ENCODE measurements at places on chromosomes 4 and X.

DNA sequence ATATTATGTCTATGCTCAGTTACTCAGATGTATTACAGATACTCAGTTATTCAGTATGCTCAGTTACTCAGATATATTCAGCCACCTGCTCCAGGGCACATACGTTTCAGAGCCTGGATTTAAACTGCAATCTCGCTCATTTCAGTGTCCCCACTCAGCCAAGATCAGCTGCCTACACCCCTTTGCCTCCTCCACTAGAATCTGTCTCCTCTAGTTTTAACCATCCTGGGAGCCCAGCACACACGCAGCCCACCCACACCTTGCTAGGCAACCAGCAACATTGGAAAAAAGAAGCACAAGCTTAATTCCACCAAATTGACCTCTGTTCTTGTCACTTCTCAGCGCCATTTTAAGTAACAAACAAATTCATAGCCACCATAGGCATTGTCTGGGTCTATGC is 246.2 kb downstream of the QDPR start:
- no peak for DNase-seq

- peak; percentile 24 for DNase-seq
Measured at GRCh38 chrX:133415276-133416105, at the start of gene GPC4. GPC4 (minus strand) TSS chrX:133415489; CDS start chrX:133414965, 524 bp downstream.

DNA sequence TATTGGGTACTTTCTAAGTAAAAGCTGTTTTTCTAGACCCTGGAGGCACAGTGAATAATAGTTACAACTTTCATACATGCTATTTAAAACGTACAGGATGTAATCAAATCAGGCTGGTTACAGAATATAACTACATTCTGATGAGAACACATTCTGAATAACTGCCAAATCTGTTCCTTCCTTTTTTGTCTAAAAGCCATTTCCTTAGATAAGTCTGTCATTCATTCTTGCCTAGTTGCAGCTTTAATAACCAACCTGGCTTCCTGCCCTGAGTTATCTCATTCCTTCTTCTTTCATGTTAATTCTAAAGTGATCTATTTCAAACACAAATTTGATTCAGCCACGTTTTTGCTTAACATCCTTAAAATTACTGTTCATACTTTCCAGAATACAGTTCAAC is 189.7 kb upstream of the ITM2A start:
- no peak for DNase-seq

- DNase-seq = peak; percentile 24
Measured at GRCh38 chr4:155005395-155006090, 202.9 kb upstream of the NPY2R start.

DNA sequence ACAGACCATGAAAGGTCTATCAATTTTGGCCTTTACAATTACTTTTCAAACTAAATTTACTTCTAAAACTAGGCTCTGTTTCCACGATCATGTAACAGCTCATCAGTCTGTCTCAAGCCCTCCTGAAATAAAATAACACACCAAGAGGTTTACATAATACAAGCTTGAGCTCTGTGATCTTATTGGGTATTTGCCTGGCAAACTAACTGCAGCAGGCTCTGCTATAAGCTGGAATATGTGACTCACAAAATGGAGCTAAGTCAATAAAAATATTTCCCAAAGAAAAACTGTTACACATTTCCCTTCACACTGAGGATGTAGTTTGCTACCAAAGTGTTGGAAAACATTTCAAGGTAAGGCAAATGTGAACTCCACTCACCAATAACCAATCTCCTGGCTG is 94.7 kb upstream of the GPM6B start:
- DNase-seq = peak; percentile 3

- no peak for DNase-seq
Measured at GRCh38 chr4:36420111-36420679, 138.8 kb downstream of the DTHD1 start.

GRCh38 chrX:103483720-103484119 is 35.6 kb downstream of the RAB40A start:
- DNase-seq = no peak

DNA sequence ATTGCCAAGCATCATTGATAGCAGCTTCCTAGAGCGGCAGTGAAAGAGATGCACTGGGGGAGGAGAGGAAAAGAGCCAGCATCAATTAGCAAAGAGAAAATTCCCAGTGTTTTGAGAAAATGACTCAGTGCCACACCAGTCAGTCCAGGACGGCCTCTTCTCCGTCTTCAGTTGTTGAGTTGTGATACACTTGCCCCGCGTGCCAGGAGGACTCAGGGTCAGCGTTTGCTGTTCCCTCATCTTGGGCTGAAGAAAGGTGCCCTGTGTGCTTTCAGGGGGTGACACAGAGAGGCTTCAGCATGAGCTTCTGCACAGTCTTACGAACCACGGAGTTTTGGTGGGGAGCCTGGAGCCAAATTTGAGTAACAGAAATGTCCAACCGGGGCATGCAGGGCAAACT is 82.3 kb downstream of the GPR143 start:
- no peak for DNase-seq

DNA sequence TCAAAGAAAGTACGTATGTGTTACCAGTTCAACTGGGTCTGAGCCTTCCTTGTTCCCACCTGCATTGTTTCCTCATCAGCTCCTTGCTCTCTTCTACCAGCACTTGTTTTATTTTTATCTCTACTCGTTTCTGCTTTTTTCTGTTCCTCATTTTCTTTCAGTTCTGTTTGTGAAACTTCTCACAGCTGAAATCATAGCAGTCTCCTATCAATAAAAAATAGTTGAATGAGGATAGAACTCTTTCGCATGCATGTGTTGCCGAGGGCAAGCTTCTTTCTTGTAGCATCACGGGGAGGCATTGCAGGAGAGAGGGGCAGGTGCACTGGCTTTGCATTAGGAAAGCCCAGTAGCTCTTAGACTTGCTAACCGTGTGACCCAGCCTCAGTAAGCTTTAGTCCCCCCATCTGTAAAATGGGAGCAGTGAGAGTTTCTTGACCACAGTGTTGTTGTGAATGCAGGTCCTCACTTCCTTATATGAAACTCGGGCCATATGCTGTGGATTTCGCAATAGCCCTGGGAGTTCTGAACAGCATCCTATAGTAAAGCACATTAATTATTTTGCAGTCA is 24.7 kb downstream of the OFD1 start:
- DNase-seq = no peak

DNA sequence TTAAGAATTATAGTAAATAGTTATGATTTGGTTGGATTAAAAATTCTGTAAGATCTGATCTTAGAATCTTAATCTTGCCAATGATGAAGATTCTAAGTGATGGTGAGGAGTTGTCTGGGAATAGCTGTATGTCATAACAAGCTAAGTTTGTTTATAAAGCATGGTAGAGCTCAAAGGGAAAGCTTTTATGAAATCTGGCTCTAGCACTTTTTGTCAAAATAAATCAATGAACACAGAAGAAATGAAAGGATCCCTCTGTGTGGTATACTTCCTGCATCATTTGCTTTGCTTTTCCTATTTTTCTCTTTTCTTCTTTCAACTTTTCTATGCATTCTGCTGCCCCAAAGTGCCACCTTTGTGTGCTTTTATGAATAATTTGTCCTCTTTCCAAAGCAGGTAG is 193.5 kb upstream of the FAT1 start:
- no peak for DNase-seq

GRCh38 chr4:79083406-79084010 is 144.3 kb upstream of the PAQR3 start:
- no peak for DNase-seq

- DNase-seq = no peak
Measured at GRCh38 chr4:166996216-166996615, 238.1 kb downstream of the SPOCK3 start.

- no peak for DNase-seq
Measured at GRCh38 chr4:84495794-84496261, 3.3 kb downstream of the NKX6-1 start.

GRCh38 chr4:137156054-137156453 is 376.2 kb downstream of the PCDH18 start:
- DNase-seq = peak; percentile 97

DNA sequence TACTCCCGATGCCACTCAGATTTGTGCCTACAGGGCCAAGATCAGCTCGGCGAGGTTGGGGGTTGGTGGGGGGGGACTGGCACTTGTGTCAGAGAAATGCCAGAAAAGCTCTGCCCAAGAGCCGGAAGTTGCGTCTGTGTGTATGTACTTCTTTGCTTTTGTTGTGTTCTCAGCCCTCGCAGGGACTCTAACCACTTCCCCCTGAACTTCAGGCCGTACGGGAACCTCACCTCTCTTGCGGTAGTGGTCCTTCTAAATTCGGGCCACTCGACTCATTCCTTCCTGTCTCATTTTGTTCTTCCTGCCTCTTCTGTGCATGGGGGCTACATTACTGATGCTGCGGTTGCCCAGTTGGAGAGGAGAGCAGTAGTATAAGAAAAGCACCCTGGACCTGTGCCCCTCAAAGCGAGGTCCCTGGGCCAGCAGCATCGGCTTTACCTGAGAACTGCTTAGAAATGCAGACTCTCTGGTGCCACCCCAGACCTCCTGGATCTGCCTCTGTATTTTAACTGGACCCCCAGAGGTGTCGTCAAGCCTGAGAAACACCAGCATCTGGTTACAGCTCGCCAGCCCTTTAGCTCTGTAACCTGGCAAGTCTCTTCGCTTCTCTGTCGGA is 146.3 kb upstream of the RPS6KA3 start:
- no peak for DNase-seq

DNA sequence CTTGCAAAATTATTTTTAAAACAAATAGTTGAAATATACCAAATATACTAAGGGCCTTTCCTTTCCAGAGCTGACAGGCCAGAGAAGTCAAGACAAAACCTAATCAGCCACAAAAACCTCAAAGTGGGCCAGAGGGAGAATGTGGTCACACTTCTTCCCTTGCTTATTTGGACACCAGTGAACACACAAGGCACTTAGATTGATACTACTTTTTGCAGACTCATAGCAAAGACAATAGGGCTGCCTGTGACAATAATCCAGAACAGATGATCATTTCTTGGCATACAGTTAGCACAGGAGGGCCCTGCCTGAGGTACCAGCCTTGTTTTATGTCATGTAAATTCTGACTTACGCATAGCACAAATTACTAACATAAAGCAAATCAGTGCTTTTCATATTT is 215.7 kb upstream of the NEIL3 start:
- no peak for DNase-seq

- no peak for DNase-seq
Measured at GRCh38 chr4:155071962-155072361, 136.5 kb upstream of the NPY2R start.

DNA sequence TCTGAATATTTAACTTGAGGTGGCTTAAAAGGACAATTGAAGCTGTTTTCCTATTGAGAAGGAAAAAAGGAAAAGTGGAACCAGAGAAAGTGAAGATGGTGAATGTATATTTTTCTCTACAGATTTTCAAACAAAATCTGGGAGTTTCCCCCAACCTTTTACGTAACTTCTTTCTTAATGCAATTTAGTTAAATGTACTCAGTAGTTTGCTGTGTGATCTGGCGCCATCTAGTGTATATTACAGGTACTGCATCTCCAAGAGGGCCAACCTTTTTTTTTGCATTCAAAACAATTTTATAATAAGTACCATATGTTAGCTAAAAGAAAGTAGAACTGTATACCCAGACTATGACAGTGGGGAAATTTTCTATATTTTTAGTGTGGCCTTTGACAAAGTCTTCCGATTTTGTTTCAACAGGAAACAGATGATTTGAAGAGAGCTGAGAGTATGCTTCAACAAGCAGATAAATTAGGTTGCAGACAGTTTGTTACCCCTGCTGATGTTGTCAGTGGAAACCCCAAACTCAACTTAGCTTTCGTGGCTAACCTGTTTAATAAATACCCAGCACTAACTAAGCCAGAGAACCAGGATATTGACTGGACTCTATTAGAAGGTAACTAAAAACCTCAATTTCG is 82.0 kb downstream of the PLS3 start:
- DNase-seq = peak; percentile 73

- no peak for DNase-seq
Measured at GRCh38 chrX:146264763-146265375, 447.2 kb downstream of the SLITRK2 start.

GRCh38 chr4:80206111-80206510 is 8.8 kb downstream of the PRDM8 start:
- no peak for DNase-seq

- DNase-seq = no peak
Measured at GRCh38 chrX:97026406-97026805, 142.7 kb downstream of the RPA4 start.

GRCh38 chr4:24871210-24871609 is 41.6 kb downstream of the CCDC149 start:
- no peak for DNase-seq

DNA sequence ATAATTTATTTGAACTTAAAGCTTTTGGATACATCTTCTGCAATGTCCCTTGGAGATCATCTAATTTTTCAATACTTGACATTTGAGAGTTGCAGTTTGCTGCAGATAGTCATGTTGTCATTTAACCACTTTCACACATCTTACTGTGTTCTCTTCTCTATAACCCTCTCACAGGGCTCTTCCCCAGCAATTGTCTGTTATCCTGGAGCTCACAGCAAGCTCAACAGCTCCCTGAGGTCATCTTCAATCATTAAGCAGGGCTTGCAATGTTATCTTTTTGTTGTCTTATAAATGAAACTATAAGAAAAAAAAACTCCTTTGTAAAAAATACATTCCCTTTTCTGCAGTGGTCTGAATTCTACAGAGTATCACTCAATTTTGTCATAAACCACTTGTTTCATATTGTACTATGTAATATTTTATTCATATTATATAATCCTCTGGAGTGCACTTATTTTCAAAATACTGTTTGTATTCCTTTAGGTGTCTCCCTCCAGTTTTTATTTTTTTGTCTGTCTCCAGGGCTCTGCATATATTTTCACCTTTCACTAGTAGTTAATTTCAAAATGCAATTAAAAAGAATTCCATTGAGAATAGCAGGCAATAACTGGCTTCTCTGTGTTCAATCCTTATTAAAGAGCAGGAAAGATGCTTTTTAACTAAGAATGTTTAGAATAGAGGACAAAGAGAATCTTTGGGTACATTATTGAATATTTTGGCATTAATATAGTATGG is 106.3 kb upstream of the ARSJ start:
- no peak for DNase-seq

GRCh38 chr4:129322920-129323319 is 227.0 kb downstream of the C4orf33 start:
- DNase-seq = no peak

- DNase-seq = peak; percentile 75
Measured at GRCh38 chr4:182917182-182918043, at the start of gene DCTD. DCTD (minus strand) TSS chr4:182917386; CDS start chr4:182915568, 1,818 bp downstream.

GRCh38 chrX:20067709-20068561 is 48.8 kb downstream of the MAP7D2 start:
- peak; percentile 85 for DNase-seq

GRCh38 chr4:25060241-25060962 is 29.7 kb upstream of the LGI2 start:
- no peak for DNase-seq

DNA sequence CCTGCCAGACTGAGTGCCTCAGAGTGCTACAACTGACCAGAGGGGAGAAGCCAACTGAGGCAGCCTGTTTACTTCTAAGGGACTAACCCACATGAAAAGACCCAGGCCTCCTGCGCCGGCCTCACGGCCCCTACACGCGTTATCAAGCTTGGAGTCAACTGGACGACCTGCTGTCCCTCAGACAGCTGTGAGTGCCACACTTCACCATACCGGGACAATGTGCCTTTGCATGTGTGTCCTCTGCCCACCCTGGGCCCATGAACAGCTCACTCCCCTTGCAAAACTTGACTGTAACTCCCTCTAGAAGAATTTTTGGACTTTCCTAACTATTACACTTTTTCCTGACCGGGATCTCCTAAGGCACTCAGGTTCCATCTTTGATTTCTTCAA is 1.8 kb downstream of the NOP14 start:
- no peak for DNase-seq

- peak; percentile 75 for DNase-seq
Measured at GRCh38 chrX:151896734-151897474, 15.8 kb upstream of the MAGEA4 start.

GRCh38 chr4:159855731-159856130 is 752.9 kb downstream of the RAPGEF2 start:
- DNase-seq = no peak

Measured in AG10803 (cell line).